Fibroblast of skin of left quadriceps (primary cell): ENCODE measurements at places on chromosomes 13 and 19.

- DNase-seq: no peak
Measured at GRCh38 chr19:52190487-52191293, 838 bp downstream of the PPP2R1A start.

DNA sequence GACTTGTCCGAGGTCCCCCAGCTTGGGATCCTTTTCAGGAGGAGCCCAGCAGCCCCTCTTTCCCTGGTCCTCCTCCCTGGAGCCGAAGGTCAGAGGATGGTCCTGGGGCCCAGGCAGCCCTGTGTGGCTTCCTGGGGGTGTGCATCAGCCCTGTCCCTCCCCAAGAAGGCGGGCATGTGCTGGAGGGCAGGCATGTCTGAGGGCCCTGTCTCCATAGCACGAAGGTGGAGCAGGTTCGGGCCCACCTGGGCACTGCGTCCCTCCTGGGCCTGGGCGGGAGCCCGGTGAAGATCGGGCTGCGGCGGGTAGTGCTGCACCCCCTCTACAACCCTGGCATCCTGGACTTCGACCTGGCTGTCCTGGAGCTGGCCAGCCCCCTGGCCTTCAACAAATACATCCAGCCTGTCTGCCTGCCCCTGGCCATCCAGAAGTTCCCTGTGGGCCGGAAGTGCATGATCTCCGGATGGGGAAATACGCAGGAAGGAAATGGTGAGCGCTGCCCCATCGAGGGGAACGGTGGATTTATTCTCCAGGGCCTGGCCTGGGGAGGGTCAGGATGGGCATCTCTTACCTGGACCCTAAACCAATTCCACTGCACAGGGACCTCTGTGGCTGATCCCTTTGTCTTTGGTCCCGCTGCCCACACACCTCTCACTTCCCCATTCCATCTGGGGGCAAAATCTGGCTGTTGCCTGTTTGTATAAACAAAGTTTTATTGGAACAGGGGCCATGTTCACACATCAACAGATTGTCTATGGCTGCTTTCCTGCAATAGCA is 10.9 kb downstream of the TIMM13 start:
- no peak for DNase-seq

GRCh38 chr13:108328848-108329247 is 59.3 kb downstream of the TNFSF13B start:
- DNase-seq: no peak

GRCh38 chr19:48714759-48715675 is 4.5 kb downstream of the MAMSTR start:
- no peak for DNase-seq

DNA sequence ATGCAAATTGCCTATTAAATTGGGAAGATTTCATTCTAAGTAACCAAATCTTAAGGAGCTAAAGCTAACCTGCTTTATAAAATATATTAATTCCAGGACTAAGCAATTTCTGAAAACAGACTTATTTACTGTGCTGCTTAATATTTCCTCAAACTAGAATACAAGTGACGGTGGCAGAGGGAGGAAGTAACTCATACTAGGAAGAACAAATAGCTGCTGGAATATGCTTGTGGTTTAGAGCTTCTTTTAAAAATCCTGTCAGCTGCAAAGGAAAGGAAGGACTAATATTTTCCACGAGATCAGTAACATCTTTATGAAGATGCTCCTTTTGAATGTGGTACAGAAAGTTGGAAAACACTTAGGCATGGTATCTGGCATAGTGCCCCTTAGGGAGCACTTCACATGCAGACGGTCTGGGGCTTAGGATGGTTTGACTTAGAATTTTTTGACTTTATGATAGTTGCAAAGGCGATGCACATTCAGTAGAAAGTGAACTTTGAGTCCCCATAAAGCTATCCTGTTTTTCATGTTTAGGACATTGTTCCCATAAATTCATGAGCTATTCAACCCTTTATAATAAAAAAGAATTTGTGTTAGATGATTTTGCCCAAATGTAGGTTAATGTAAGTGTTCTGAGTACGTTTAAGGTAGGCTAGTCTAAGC is 3.4 kb upstream of the HNRNPA1L2 start:
- no peak for DNase-seq

DNA sequence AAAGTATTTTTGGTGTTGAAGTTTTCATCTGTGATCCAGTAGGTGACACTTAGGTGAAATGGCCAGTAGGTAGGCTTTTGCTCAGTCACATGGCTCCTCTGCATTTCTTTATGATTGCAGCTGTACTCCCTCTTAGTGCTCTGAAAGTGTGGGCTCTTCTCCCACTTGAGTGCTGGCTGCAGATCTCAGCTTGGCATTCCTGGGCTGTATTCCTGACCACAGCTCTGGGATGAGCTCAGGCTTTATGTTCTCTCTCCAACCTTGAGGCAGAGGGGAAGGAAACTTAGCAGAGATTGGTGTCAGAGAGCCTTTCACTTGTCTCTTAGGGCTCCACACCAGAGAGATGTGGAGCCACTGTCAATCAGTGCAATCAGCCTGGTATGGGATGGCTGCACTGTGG is 254.3 kb downstream of the NDFIP2 start:
- DNase-seq: no peak

DNA sequence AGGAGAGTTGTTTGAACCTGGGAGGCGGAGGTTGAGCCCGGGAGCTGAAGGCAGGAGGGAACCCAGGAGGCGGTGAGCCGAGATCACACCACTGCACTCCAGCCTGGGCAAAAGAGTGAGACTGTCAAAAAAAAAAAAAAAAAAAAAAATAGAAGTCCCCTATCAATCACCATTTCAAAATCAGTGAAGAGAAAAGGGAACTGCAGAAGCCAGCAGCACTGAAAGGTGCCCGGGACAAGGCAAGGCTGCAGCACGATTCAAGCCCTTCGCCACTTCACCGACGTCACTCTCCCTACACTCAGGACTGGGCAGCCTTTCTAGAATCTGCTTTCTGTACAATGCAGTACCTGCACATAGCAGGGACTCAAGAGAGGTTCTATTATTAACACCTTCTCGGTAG is 21.9 kb upstream of the USP12 start:
- DNase-seq: no peak

- DNase-seq: no peak
Measured at GRCh38 chr19:9871626-9872338, 36.7 kb downstream of the PIN1 start.

DNA sequence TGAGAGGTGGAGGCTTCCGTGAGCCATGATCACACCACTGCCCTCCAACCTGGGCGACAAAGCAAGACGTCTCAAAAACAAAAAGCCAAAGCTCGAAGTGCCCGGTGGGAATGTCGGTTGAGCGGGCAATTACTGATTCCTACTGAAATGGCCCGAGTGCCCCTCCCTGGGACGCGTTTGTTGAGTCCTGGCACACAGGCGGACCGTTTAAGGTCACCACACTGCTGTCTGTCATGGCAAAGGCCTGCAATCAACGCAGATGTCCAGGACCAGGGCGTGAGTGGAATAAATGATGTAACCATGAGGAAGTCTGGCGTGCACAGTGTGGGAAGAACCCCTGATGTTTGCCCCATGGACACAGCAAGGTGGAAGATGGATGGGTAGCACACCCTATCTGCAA is 19.2 kb upstream of the C2CD4C start:
- no peak for DNase-seq

- no peak for DNase-seq
Measured at GRCh38 chr13:77868717-77869116, 49.9 kb downstream of the EDNRB start.

GRCh38 chr19:5046339-5047039 is 77.6 kb downstream of the KDM4B start:
- no peak for DNase-seq

DNA sequence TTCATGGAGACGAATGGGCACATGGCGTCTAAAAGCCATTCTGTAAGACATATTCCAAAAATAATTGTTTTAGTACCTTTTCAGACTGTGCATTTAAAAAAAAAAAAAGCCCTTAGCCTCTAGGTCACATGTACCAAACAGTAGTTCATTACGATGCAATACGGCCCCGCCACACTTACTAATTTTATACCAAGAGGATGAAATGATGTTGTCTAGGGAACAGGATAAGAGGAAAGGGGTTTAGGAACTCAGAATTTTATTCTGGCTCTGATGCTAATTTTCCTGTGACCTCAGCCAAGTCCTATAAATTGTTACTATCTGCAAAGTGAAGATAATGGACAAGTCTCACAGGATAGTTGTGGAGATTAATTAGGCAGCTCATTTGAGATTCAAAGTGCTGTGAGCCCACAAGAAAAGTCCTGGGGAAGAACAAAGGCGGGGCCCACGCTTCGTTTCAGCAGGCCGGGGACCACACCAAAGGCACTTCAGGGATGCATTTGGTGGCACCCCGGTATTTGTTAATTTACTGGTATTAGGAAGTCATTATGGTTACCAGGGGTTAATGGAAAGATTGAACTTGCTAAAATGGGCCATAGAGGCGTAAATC is 511.1 kb downstream of the IRS2 start:
- DNase-seq: no peak

DNA sequence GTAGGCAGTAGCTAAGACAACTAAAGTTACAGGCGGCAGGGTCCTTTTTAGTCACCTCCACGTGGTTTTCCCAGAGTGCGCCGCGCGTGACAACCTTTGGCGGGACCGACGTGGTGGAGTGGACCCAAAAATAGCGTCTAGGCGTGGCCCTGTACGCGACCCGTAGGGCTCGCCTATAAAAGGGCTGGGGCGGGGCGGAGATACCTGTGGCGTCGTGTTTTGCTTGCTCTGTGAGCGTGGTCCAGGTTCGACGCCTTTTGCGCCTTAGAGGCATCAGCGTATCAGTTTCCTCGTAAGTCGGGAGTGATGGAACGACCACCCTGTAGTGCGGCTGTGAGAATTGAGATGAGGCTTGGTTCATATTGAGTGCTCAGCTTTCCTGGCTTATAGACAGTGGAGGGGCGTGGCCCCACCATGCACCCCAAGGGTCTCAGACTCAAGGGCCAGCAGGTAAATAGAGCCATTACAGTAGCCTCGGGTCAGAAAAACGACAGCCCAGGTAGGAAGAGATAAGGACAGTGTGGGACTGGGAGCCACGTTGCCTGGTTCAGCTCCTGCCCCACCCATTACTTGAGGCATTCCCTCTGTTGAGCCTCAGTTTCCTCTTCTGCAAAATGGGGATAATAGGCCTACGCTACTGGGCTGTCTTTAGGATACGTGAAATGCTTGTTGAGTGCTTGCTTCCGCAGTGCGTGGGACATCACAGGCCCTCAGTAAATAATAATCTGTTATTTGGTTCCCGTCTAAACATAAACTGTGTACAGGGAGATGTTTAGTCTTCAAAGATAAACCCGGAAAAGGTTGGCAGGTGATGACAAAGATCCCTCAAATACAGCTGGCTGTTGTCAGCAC is 693 bp upstream of the TMED1 start:
- DNase-seq: no peak
